ENCODE measurements at places on chromosomes 2 and 18.

- DNase-seq: no peak
These were observed 1.8 kb downstream of the MAL start for GRCh38 chr2:95027369-95027720.

GRCh38 chr18:68462148-68462547 is 252.8 kb downstream of the TMX3 start:
- no peak for DNase-seq

- DNase-seq: no peak
These were observed 110.7 kb upstream of the PTPRM start for GRCh38 chr18:7456376-7456775.

- no peak for DNase-seq
These were observed 26.6 kb downstream of the TWIST2 start for GRCh38 chr2:238874330-238875050.

DNA sequence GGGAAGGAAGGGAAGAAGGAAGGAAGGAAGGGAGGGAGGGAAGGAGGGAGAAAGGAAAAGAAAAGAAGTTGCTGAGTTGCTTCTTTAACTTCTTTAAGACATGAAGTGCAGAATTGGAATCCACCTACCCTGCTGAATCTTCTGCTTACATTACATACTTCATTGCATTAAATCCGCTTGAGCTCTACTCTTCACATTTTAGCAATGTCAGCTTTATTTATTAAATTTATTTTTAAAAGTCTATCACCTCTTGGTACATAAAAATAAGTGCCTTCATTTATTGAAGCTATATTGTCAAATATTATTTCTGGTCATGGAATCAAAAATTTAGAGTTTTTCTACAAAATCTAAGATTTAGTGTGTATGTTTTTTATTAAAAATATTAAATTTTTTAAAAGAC is 284.6 kb downstream of the CCDC102B start:
- DNase-seq: no peak

GRCh38 chr2:50879457-50879856 is 152.5 kb downstream of the NRXN1 start:
- DNase-seq: no peak

- no peak for DNase-seq
These were observed 764.9 kb downstream of the DSC3 start for GRCh38 chr18:30277676-30278075.

- no peak for DNase-seq
These were observed 76.7 kb downstream of the INHBB start for GRCh38 chr2:120422465-120423160.

GRCh38 chr18:39913672-39914366 is 2041.2 kb upstream of the PIK3C3 start:
- DNase-seq: no peak

DNA sequence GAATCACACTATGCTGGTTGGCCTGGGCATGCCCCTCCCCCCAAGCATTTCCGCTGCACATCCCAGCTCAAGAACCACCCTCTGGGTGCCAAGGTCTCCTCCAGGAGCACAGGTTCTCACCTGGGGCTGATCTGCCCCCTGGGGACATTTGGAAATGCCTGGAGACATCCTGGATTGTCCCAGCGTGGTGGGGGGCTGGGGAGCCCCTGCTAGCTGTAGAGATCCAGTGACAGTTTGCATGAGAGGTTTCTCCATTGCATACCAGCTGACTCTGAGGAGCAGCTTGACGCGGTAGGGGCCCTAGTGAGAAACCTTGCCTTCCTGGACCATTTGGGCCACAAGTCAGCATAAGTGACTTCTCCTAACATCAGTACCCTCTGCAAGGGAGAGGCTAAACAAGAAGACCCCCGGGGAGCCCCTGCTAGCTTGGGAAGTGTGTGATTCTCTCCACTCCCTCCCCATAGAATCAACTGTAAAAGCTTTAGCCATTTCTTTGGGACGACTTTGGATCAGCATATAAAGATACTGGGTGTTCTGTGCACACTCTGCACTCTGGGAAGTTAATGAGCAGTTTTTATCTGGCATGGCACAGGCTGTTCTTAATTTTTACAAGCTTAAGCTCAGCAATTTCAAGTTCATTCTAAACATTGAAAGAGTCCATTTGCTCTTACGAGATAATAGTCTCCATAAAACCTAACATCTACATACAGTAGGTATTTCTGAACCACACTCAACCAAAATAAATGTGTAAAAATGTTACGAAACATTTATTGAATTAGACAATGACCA is 94.1 kb downstream of the GBX2 start:
- no peak for DNase-seq

- no peak for DNase-seq
These were observed 7.8 kb downstream of the CYP20A1 start for GRCh38 chr2:203246646-203247045.

GRCh38 chr2:169464466-169464865 is 14.8 kb upstream of the BBS5 start:
- DNase-seq: no peak

DNA sequence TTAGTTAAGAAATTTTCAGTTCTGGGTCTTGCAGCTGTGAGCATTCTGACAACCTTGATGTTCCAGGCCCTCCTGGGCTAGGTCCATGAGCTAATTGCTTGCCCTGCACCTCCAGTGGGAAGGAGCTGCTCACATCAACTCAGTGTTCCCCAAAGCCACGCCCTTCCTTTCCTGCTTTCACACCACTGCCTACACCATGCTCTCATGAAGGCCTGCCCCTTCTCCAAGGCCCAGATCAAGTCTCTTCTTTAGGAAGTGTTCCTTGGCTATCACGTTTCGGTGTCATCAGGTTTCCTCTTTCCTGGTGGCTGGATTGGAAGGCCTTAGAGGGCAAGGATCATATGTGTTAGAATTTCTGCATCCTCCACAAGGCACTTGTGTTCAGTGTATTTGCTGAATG is 18.8 kb downstream of the TMEM127 start:
- DNase-seq: no peak
